MG63 (cell line): ENCODE measurements at places on chromosomes 2 and 18. TPM values are rescaled to one million over a fixed set of nuclear protein-coding genes. Genes with fewer than 3 reads are reported as not detected.

DNA sequence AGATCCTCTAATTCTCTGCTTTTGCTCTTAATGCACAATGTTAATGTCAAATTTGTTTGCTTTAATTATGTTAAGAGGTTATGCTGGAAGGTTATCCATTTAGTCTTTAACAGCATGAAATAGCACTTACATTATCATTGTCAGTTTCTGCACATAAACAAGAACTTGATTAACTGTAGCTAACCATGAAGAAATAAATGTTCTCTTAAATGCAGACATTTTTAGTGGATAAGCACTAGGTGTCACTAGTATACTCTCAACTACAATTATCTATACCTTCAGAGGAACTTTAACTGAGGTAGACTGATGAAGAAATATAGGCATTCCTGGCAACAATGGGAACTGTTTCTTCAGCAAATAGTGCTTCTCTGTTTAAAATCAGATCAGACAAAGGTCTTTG, 178.8 kb upstream of the CHST9 start:
- DNase-seq, result no peak

The DCC gene
- total RNA-seq, result not detected in 2 replicates

The DSG1 gene
- total RNA-seq, result not detected in 2 replicates

The ALPP gene
- not detected in 2 replicates for total RNA-seq

The TUBA4B gene
- not detected in 2 replicates for total RNA-seq

The ENOSF1 gene
- total RNA-seq, result 0.27 and 7.8 TPM in 2 replicates
